A673 (cell line): ENCODE measurements at places on chromosomes 11 and 22. TPM values are rescaled to one million over a fixed set of nuclear protein-coding genes. Genes with fewer than 3 reads are reported as not detected.

The PAMR1 gene
- total RNA-seq = 0.39 and 0.62 TPM in 2 replicates

The BAIAP2L2 gene
- 1.6 and 2.5 TPM in 2 replicates for total RNA-seq

The NXPE1 gene
- total RNA-seq = not detected in 2 replicates

The OMP gene
- total RNA-seq = not detected in 2 replicates

The CRYAB gene
- total RNA-seq = 0.87 and 1.6 TPM in 2 replicates

The VPREB1 gene
- total RNA-seq = not detected in 2 replicates

The WNT7B gene
- total RNA-seq = not detected in 2 replicates

The SYCE3 gene
- total RNA-seq = not detected in 2 replicates

The LRRC74B gene
- not detected in 2 replicates for total RNA-seq

The VSIG2 gene
- total RNA-seq = not detected in 2 replicates

The ARVCF gene
- 11.1 and 17.2 TPM in 2 replicates for total RNA-seq

The OR5A1 gene
- not detected in 2 replicates for total RNA-seq
